ENCODE measurements at places on chromosomes 5 and 9.

DNA sequence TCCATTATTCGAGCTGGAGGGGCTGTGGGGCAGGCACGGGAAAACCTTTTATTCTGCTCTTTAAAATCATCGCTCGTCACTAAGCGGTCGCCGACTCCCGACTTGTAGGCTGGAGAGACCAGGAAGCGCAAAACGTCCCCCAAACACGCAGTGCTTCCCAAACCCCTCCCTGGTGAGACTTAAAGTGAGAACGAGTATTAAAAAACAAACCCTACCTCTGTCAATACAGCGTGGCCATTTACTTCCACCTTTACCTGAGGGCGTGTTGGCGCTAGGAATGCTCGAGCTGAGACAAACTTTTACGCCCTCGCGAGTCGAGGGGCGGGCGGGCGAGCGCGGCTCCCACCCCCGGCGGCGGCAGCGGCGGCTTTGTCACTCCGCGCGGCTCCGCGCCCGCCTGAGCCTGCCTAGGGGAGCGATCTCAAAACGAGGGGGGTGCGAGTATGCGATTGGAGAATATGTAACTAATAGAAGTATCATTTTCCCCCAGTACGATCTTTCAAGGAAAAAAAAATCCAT is at the start of gene NR2F1-AS1:
TSS of gene NR2F1-AS1 (minus strand) at position 293 of the 519 bp plus-strand sequence.
- no peak for DNase-seq

DNA sequence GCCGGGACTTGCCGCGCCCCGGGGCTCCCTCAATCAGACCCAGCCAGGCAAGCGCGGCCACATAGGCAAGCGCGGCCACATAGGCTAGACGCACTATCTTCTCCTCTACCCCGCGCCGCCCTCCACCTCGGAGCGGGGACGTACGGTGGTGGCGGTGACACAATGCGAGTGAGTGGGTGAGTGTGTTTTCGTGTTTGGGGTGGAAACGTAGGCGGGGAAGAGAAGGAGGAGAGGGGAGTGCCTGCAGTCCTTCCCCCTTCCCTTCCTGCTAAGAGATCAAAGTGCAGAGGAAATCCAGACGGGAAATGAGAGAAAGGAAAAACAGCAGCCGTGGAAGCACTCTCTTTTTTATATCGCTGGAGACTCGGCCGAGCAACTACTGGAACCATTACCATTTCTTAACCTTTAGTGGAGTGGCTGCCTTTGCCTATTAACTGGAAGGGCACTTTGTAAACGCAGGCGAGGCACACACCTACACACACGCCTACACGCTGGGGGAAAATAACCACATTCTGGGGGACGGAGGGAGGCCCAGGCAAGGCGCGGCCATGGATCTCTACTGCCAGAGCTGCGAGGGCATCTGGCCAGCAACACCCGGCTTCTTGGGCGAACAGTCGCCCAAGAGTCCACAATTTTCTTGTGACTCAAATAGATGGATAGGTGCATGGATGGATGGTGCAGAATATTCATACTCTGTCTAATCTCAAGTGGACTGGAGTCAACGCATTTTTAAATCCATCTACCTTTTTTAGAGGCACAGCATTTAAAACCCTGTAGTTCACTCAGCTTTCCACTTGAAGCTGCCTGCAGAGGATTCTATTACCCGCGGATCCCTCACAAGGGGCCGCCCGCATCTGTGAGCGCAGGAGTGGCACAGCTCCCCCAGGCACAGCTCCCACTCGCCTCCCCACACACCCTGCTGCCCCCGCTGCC is 2.1 kb downstream of the EDIL3 start:
- DNase-seq, result peak; percentile 20

DNA sequence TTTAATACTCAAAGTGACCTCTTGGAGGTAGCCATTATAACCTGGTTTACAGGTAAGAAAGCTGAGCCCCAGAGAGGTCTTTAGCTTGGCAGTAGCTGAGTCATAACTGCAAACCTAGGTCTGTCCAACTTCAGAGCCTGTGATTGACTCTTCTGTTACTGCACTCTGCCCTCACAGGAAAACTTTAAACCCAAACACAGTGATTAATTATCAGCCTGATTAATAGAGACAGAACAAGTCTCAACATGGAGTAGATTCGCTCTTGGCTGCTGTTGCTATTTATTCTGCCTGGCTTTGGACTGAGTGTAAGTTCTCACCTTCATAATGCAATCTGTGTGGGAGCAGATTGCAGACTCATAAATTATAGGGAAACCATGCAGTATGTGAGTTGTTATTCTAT is 27.4 kb upstream of the TXN start:
- no peak for DNase-seq

- no peak for DNase-seq
Observed at GRCh38 chr5:144566747-144567420, 396.2 kb downstream of the KCTD16 start.

DNA sequence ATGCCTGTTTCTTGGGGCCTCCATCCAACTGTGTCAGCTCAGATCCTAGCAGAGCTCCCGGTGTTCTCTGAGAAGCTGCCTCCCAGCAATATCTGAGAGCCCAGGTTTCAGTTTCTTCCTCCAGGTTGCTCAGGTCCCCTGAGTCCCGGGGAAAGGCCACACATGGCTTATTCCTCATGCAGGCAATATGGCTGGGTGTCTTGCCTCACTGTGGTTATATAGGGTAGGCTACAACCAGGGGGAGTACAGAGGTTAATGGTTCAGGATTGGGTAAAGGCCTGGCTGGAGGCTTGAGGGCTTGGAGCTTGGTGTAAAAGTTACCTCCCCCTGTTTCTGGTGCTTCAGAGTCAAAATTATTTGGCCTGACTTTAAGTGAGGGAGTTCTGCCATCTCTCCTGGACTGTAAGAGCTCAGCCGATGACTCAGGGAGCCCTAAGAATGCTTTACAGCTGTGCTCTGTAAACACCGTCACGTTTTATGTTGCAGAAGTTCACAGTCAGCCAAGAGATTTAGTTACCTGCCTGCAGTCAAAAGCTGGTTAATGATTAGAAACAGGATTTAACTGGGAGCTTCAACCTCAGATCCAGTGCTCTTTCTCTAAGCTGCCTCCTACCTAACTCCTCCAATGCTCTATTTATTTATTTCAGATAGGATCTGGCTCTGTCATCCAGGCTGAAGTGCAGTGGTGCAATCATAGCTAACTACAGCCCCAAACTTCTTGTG is 24.3 kb upstream of the UBAP2 start:
- DNase-seq, result no peak

- no peak for DNase-seq
Observed at GRCh38 chr5:10201223-10201868, 48.3 kb downstream of the ATPSCKMT start.

GRCh38 chr9:7211657-7212056 is 453.9 kb downstream of the KDM4C start:
- no peak for DNase-seq

DNA sequence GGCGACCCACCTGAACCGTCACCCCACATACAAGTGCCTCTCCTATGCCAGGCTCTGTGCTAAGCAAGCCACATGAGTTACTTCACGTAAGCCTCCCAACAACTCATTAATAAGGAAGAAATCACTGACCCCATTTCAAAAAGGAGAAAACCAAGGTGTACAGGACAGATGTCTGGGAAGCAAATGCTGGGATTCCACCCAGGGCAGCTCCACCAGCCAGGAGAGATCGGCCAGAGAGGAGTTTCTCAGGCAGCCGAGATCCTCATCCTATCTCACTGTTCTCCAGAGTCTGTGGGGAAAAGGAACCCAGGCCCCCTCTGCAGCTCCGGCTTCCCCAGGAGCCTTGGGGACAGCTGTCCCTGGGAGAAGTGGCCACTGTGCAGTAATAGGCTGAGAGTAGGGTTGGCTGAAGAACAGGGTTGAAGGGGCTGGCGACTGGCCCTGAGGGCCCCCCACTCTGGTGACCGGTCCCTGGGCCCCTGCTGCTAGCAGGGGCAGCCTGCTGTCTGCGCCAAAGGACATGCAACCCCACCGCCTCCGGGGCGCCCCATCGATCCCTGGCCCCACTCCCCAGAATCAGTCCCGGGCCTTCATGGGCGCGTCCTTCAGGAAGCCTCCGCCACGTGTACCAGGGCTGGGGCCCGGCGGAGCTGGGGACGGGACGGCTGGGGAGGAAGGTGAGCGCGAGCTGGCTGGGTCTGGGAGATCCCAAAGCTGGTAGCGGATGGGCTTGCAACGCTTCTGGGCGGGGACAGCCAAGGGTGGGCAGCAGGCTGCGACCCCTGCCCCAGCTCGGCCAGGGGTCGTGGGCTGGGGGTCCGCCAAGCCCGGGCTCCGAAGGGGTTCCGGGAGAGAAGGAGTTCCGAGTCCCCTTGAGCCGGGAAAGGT is 44.1 kb upstream of the STXBP1 start:
- no peak for DNase-seq

DNA sequence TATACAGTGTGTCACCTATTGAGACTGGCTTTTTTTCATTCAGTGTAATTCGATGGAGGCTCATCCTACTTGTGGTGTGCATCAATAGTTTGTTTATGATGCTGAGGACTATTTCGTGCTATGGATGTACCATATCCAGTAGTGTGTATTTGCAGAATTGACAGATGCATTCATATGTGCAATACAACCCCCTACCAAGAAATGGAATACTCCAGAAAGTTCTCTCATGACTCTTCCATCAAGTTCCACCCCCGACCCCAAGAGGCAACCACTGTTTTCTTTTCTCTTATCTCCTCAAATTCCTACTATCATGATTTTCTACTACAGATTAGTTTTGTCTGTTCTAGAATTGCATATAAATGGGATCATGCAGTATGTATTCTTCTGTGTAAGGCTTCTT is 21.9 kb downstream of the FBXO10 start:
- DNase-seq, result no peak

DNA sequence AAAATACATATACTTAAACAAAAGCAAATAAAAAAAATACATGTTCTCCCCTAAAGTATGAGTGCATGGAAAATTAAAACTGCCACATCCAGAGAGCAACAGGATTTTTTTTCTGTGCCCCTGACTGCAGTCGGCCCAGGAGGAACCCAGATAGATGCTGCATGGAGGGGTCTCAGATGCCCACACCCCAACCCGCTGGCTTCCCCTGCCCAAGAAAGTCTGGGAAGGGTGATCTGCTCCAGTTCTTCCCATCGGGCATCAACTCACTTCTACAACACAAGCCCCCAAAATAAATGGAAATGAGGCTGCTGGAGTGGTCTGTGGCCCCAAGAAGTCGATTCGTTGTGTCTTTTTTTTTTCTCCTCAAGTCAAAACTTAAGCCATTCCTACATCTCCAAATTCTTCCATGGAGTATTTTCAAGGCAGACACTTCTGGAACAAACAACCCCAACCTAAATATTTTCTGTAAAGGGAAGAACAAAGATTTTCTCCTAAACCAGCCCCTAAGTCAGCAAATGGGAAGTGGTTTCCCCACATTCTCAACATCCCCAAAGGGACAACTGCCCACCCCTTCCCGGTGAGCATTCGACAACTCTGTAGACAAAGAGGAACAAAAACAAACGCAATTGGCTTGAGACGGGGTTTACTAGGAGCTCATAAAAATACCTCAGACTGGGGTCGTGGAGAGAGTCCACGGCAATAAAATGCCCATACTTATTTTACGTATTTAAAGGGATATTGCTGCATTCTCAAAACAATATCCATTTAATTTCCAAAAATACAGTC is 46.7 kb downstream of the ROR2 start:
- no peak for DNase-seq

GRCh38 chr5:146165460-146165859 is 17.0 kb downstream of the LARS1 start:
- no peak for DNase-seq

- no peak for DNase-seq
Observed at GRCh38 chr5:181061645-181062044, 21.6 kb downstream of the BTNL9 start.

- DNase-seq, result no peak
Observed at GRCh38 chr5:69300537-69301203, 31.9 kb downstream of the CCDC125 start.

GRCh38 chr5:124419531-124419930 is 326.9 kb downstream of the ZNF608 start:
- DNase-seq, result no peak

GRCh38 chr5:181111010-181111409 is 20.0 kb downstream of the OR2V1 start:
- no peak for DNase-seq

Data from 8988T (cell line).